ENCODE measurements at places on chromosomes 1 and 21. TPM values are rescaled to one million over a fixed set of nuclear protein-coding genes. Genes with fewer than 3 reads are reported as not detected.
A peak's percentile ranks its signal among the peaks of the same experiment; 100 is the strongest.

Gene PARS2
- total RNA-seq, result 6.3 TPM

Gene NHLH1
- total RNA-seq, result not detected

Gene AMPD1
- not detected for total RNA-seq

Gene PLOD1
- 413 TPM for total RNA-seq

Gene GPR37L1
- not detected for total RNA-seq

Gene IL20
- not detected for total RNA-seq

Gene OR2L3
- total RNA-seq, result not detected

Gene FMO3
- 58.6 TPM for total RNA-seq

Gene ZNF683
- total RNA-seq, result not detected

DNA sequence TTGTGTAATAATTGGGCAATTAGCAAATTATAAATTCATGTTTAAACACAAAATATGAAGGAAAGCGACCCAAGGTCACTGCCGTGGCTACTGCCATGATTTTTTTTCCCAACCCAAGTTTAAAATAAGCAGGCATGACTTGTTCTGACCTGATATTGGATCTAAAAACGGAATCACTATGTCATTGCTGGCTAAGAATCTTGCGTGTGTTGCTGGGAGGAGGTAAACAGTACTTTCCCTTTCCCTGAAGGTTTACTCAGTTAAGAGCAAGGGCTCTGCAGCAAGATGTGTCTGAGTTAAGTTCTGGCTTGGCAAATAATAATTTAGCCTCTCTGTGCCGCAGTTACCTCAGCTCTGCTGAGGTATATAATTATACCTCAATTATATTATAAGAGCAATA lies 125.7 kb upstream of the L1TD1 start:
- DNase-seq, result no peak

- no peak for DNase-seq
These were observed 48.3 kb upstream of the H6PD start for GRCh38 chr1:9186082-9186859.

DNA sequence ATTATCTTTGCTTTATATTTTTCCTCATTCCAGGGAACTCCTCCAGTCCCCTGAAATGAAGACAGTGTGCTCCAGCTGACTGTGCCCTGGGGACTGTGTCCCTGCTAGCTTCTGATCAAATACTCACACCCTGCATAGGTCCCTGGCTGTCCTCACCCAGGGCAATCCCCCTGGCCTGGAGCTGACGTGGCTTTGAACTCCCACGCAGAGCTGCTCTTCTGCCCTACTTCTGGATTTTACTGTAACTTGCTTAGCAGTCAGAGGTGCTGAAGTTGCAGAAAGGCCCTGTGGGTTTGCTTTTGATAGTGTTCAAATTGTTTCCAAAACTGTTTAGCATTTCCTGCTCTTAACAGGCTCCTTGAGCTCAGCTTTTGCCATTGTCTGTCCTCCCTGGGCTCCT lies 186.5 kb downstream of the FASLG start:
- DNase-seq, result peak; percentile 10

DNA sequence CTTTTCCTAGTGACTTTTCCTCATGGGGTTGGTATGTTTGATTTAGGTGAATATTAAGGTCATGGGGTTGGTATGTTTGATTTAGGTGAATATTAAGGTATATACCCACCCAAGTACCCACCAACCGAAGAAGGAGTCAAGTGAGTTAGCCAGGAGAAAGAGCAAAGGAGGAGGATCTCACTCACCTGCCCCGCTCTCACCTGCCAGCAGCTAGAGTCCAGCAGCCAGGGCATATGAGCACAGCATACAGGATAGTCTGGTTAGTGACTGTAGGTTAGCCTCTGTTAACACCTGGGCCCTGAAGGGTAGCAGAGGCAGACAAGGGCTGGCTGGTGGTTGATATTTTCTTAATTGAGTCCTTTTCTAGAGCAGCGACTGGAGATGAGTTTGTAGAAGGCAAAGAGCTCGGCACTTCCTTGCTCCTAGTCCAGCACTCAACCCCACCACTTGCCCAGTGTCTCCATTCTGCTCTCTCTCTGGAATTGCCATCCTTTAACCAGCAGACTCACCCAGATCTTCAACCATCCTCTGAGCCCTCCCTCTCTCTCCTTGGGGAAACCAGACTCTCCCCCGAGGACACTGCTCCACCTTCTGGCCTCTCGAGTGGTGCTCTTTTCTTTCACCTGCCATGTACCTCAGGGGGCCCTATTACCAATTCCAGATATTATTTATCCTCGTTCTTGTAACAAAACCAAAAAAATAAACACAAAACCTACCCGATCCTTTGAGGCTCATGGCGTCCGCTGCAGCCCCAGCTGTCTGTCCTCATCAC lies 16.3 kb upstream of the DESI2 start:
- DNase-seq, result no peak

DNA sequence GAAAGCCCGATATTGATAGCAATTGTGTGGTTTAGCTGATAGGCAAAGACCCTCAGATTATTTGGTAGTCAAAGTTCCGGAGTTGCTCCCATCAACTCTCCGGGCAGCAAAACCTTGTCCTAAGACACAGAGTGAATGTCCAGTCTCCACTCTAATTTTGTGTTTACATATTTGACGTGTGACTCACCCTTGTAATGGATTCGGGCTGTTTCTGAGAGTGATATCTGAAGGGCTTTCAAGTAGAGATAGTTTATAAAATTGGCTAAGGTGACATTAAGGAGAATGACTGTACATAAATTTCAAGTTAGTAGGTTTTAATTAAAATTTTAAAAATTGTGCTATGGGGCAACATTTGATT lies 154.2 kb downstream of the CNIH3 start:
- DNase-seq, result peak; percentile 79

DNA sequence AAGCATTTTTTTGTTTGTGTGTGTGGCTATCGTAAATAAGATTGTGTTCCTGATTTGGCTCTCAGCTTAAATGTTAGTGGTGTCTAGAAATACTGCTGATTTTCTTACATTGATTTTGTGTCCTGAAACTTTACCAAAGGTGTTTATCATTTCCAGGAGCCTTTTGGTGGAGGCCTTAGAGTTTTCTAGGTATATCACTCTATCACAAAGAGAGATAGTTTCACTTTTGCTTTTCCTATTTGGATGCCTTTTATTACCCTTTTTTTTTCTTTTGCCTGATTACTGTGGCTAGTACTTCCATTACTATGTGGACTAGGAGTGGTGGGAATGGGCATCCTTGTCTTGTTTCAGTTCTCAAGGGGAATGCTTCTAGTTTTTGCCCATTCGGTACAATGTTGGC lies 109.6 kb downstream of the S1PR1 start:
- peak; percentile 25 for DNase-seq

GRCh38 chr1:30812076-30812475 lies 54.5 kb upstream of the LAPTM5 start:
- no peak for DNase-seq

- DNase-seq, result no peak
These were observed 29.9 kb upstream of the POU3F1 start for GRCh38 chr1:38076455-38076854.

DNA sequence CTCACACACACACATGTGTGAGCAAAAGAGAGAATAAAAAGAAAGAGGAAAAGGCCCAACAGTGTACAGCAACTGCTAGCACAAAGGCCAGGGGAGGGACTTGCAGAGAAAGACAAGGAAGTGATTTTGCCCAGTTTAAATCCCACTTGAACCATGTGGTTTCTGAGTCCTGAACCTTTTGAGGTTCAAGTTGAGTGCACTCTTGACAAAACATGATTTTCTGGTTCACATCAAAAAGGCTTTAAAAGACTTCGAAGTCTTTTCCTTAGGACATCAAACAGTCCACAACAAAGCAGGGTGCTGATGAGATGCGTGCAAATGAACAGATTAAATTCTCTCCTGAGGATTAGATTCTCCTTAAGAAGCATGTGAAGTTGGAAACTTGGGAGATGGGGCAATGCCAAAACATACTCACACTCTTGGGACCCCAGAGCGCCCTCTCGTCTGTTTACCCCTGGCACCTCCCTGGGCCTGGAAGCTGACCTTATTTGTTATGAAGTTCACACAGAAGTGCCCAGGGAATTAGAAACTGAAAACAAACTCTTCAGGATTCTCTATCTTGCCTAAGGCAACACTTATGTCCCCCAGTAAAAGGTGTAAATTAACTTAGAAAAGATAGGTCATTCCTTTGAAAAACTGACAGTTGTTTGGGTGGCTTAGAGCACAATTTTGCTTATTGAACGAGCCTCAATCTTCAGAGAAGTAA lies 31.5 kb downstream of the RNF220 start:
- no peak for DNase-seq

DNA sequence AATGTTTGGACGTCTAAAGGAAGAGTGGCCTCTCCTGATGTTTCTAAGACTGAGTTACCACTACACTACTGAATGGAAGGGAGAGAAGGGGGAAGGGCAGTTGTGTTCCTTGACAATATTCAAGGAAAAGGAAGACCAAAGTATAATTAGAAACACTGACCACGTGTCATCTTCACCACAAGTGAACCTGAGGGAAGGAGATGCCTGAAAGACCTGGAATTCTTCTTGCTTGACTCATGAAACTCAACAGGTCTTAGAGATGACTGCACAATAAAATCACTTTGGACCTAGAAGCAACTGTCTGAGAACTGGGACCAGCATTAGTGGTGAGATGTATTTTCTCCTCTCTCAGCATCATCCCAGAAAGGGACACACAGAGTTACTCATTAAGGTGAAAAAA lies 56.7 kb downstream of the PTPN14 start:
- DNase-seq, result peak; percentile 49

DNA sequence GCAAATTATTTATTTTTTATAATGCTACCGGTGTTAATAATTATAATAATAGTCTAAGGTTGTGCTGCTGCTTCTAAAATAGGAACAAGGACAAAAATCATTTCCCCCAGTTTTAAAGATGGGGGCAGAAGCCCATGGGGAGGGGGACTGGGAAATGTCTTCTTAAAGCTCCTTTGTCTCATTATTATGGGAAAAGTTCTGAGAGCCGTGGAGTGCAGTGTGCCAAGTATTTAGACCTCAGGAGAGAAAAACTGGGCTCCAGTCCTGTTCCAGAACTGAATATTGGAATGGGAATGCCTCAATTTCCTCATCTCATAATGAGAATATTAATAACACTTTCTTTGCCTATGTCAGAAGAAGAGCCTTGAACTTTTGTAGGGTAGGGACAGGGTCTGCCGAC lies 40.9 kb upstream of the ATF3 start:
- DNase-seq, result no peak

- DNase-seq, result no peak
These were observed 81.6 kb upstream of the SSX2IP start for GRCh38 chr1:84771895-84772294.

- peak; percentile 68 for DNase-seq
These were observed 20.7 kb upstream of the LGALS8 start for GRCh38 chr1:236502972-236503639.

GRCh38 chr1:109307274-109308021 lies 637 bp upstream of the MYBPHL start:
- DNase-seq, result no peak

DNA sequence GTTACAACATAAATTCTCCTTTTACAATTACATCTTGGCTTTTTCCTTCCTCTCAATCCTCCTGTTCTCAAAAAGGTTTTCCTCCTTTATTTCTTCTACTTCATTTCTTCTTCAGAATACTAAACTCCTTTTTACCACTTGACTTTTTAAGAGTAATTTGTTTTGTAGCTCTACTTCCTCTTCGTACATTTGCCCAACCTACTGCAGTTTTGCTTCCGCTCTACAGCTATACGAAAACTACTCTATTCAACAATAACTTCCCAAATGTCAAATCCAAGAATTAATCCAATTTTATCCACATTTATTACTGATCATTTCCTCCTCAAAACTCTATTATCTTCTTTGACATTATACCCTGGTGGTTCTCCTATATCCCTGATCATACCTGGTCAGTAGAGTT lies 3.4 kb downstream of the GDAP2 start:
- DNase-seq, result no peak

- no peak for DNase-seq
These were observed 626.9 kb upstream of the ADGRL4 start for GRCh38 chr1:79633456-79633855.

- no peak for DNase-seq
These were observed 146.7 kb upstream of the HMGB4 start for GRCh38 chr1:33716976-33717688.

GRCh38 chr21:31872072-31872451 lies 758 bp upstream of the HUNK start:
- no peak for DNase-seq

DNA sequence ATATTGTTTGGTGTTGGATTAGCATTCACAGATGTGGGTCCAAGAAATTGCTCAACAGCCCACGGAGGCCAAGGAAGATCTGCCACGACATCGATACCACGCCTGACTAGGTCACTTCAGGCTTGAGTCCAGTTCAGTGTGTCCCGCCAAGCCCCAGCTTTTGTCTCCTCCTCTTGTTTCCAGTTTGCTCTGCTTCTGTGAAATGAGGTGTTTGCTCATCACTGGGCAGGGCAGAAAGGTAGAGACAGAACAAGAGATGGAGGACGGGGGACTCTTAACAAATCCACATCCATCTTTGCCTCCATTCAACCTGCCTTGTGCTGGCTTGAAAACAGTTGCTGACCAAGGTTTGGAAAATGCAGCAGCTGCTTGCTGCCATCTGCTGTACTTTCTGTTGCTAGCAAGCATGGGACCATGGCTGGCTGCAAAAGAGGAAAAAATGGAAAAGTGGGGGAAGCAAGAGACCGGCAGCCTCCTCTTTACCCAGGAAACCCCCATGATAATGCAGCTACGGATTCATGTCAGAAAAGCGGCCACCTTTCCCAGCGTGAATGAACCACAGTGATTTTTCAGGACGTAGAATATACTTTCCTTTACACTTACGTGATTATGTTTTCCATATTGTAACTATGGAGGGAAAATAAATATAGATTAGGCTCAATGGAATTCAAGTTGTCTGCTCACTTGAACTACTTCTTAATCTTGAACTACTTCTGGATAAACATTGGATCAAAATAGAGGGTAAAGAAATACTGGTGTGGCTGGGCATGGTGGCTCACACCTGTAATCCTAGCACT lies 80.2 kb upstream of the GREM2 start:
- peak; percentile 40 for DNase-seq

- no peak for DNase-seq
These were observed 56.9 kb downstream of the KIF1B start for GRCh38 chr1:10267319-10267718.

DNA sequence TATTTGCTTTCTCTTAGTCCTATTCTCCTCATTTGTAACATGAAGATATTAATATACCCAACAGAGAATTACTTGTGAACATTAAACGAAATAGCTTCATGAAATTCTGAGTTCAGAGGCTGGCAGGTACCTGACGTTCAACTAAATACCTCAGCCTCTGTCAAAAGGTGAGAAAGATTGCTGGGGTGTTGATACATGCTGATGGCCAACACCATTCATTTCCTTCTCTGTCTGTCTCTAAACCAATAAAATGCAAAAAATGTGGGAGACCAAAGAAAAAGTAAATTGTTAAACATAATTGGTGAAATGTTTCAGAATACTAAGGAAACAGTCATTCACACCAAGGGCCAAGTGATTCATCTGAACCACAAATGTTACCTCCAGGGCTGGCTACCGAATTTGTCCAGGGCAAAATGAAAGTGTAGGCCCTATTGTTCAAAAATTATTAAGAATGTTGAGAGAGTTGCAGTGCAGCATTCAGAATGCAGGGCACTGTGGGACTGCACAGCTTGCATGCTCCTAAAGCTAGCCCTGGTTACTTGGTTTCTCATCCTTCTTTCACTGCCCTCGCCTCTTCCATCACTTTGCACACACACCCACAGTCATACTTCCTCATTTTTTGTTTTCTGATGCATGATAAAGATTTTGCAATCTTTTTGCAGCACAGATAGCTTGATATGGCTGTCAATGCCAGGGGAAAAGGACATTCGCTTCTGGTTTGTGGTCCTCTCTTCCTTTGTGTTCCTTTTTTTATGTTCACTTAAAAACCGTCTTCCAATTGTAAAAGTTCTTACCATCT lies 414.3 kb upstream of the NR5A2 start:
- DNase-seq, result peak; percentile 64
